ENCODE measurements at places on chromosomes 7 and 10.

DNA sequence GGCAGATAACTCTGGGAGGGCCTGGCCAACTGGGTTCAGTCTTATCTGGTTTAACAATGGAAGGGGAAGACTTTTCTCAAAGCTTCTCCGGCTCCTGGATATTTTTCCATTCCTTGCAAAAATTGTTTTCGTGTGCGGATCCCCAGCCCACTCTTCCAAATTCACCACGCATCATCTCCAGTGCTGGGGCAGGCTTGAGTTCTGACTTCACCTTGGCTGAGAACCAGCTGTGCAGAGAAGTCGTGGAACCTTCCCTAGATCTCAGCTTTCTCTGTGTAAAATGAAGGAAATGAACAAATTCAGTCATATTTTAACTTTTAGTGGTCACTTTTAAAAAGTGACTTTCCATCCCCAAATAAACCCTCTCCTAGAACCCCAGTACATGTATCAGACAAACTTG, 297.0 kb downstream of the TCF7L2 start:
- no peak for DNase-seq

DNA sequence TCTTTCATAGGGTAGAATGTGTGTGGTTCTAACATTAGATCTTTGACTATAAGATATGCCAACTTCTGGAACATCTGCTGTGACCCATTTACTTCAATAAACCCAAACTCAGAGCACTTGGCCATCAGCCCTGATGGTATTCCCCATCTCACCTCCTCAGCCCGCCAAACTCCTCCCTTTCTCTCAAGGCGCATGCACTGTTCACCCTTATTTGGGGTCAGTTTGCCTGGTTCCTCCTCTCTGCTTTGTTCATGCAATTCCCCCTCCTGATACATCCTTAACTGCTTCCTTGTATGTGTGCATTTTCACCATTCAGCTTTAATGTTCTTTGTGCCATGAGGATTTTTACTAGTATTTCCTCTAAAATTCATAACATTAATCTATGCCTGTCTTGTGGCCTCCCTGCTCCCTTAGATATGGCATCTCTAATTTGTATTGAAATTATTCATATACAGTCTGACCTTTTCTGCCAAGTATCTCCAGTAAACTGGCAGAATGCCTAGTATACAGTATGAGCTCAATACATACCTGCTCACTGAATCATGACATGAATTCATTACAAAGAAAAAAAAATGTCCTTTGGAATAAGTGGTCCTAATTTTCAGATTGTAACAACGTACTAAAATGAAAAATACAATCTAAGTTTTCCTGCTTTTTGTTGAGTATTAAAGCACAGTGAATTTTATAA, 336.8 kb upstream of the IGFBP3 start:
- no peak for DNase-seq

- no peak for DNase-seq
Observed at GRCh38 chr7:20193873-20194272, 23.3 kb downstream of the MACC1 start.

- peak; percentile 24 for DNase-seq
Observed at GRCh38 chr10:11505639-11506038, 105.8 kb downstream of the USP6NL start.

DNA sequence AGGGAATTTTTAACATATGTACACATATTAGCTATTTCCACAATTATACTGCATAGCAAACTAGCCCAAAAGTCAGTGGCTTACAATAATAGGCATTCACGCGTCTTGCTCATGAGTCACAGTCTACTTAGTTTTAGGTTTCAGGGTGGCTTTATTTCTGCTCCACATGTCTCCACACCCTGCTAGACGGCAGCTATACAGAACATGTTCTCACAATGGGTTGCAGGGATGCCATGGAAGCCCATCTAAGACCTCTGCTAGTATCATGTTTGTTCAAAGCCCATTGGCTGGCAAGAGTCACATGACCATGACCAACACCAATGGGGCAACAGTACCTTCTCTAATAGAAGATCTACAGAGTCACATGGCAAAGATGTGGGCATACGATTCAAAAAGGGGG, 96.3 kb upstream of the NEBL start:
- no peak for DNase-seq

GRCh38 chr10:119650692-119651513, at the start of gene BAG3:
Gene BAG3 (plus strand): TSS chr10:119651380. CDS start chr10:119651676, 296 bp downstream.
- DNase-seq = peak; percentile 89

GRCh38 chr10:45454859-45455258, 80.8 kb downstream of the ALOX5 start:
- peak; percentile 46 for DNase-seq

- DNase-seq = peak; percentile 22
Observed at GRCh38 chr7:54839575-54840213, 80.7 kb upstream of the SEC61G start.

DNA sequence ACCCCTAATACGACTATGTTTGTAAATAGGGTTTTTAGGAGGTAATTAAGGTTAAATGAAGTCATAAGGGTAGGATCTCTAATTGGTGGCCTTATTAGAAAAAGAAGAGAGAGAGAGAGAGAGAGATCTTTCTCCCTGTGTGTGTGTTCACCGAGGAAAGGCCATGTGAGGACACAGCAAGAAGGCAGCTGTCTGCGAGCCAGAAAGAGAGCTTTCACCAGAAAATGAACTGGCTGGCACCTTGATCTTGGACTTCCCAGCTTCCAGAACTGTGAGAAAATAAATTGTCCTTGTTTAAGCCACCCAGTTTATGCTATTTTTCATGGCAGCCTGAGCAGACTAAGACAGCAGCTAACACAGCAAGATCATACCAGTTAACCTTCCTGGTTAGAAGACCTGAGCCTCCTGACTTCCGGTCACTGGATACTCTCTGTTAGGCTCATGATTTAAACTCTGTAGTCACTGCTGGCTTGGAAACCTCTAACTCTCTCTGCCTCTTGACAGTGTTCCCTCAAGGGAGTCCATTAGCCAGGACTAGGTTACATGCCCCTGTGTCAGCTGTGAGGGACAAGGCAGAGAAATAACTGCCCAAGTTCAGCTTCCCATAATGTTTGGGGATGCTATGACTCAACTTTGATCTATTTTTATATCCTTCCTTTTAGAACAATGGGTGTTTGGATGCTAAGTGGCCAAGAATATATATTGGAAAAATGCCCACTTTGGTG, 102.3 kb downstream of the DYNC1I1 start:
- DNase-seq = no peak

DNA sequence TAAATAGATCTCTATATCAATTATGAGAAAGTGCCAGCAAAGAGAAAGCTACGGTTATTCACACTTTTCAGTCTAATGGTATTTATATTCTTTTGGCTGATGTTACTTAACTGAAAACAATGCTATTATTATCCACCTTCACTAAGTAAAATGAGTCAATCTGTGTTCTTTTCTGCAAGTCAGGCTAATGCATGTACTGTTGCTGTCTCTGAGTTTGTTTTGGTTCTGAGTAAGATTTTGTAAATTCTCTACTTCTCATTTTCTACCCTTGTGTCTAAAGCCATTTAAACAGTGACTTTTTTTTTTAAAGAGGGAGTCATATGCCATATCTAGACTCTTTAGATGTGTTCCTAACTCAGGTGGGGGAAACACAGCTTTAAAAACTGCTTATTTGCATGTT, 7.5 kb downstream of the VWC2 start:
- no peak for DNase-seq

- no peak for DNase-seq
Observed at GRCh38 chr10:44309361-44309760, 75.5 kb downstream of the CXCL12 start.

GRCh38 chr7:149457766-149458165, 3.1 kb downstream of the ZNF777 start:
- no peak for DNase-seq

DNA sequence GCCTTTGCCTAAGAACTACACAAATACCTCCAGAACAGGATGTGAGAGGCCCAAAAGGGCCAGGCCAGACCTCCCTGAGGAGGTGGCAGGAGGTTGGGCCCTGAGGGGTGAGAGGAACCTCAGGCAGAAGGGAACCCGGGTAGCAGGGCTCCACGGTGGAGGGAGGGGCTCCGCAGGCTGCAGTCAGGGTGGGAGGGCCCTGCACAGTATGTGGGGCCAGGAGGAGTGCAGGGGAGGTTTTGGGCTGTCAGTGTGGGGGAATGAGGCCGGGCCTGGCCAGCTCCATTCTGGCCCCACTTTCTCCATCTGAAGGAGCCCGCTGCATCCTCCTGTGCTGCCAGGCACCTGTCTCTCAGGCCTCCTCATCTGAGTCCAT, 25.9 kb downstream of the DNAJB12 start:
- peak; percentile 54 for DNase-seq

DNA sequence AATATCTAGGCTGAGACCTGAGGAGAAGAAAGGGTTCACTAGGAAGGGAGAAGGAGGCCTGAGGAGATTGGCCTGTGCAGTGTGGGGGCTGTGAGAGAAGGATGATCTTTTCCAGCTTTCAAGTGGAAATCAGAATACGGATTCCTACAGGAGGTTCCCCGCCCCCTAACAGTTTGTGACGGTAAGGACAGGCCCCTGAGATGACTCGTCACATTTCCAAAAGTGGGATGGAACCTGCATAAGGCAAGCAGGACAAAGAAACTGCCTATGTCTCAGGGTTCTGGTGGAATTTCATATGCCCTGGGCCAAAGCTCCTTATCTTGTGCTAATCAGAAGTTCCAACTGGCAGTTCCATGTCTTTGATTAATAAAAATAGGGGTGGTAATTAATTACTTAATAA, 275.6 kb downstream of the SNX10 start:
- DNase-seq = no peak

DNA sequence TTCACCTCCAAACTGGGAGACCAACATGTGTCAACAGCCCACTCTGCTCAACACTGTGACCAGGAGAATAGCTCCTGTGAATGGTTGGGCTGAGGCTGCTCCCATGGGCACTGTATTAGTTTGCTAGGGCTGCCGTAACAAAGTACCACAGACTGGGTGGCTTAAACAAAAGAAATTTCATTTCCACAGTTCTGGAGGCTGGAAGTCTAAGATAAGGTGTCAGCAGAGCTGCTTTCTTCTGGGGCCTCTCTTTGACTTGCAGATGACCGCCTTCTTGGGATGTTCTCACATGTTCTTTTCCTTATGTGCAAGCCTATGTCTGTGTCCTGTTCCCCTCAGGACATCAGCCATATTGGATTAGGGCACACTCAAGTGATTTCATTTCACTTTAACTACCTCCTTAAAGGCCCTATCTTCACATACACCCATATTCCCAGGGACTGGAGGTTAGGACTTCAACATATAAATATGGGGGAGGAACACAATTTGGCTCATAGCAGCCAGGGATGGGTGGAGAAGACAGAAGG, 90.3 kb downstream of the CPED1 start:
- no peak for DNase-seq

DNA sequence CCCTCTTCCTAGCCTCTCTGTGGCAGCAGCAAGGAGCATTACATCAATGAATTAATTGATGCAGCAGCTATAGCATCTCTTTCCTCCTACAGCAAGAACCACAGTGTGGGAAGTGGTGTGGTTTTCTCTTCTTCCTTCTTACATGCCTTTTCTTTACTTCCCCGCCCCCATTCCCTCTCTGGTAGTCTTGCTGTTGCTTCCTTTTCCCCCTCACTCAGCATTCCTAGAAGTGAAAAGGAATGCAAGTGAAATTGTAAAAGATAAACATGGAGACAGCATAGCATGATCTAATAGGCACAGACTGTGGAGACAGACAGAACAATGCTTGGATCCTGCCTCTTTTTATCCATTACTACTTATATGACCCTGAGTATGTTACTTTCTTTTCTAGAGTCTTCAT, 370.5 kb upstream of the BMPER start:
- no peak for DNase-seq

DNA sequence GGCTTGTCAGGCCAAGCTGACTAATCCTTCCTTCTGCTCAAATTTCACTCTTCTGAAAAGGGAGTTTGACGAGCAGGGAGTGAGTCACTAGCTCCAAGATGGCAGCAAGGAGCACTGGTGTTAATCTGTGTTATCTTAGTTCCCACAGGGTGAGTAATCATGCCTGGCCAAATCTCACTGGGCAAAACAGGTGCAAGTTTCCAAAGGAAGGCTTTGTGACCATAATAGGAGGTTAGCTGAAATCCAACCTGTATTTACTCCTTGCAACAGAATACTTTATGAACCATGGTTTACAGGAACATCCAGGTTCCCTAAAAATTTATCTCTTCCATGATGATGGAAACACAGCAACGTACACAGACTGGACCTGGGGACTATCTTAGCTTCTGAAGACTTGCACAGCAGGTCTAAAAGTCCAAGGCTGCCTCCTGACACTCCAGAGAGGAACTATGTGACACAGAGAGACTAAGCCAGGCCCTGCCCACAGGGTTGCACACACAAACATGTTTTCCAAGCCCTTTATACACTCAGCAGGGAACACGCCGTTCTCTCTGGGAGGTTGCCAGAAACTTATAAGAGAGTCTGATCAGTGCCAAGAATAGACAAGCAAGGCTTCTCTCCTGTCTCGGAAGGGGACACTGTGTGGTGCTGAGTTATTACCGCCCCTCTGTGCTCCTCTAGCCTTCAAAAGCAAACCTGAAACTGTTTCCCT, 46.3 kb downstream of the PDK4 start:
- no peak for DNase-seq

DNA sequence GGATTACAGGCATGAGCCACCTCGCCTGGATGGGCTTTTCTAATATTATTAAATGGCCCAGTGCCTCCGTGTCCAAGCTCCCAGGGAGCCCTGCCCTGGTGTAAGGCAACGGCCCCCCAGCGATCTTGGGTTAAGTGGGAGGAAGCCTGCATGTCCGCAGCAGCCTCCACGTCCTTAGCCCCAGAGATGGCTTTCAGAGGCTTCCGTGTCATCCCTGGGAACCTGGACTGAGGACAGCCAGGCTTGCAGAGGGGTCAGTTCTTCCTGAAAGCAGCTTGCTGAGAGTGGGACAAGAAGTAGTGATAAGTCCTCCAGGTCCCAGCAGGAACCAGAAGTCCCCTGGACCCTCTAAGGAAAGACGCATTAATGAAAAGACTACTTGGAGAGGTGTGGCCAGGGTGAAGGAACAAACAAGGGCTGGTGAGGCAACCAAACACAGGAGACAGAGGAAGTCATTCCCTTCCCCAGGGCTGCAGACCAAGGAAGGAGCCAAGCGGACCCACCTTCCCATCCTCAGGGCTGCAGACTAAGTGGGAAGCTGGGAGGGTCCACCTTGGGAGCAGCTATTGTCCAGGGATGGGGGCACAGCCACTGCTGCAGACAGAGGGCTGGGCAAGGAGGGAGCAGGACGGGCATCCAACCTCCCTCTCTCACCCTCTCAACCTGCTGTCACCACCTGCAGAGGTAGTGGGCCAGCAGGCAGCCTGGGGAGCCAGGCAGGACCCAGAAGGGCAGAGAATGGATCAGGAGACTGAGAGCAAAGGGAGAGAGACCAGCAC, 13.0 kb upstream of the INSIG1 start:
- no peak for DNase-seq

All from GM12865 (cell line).